ENCODE measurements at places on chromosomes 1 and 21. TPM values are rescaled to one million over a fixed set of nuclear protein-coding genes. Genes with fewer than 3 reads are reported as not detected.

Gene RIPPLY3
- not detected for total RNA-seq

Gene ORC1
- 2.1 TPM for total RNA-seq

Gene PRRX1
- 2.6 TPM for total RNA-seq

Gene AADACL4
- total RNA-seq: not detected

DNA sequence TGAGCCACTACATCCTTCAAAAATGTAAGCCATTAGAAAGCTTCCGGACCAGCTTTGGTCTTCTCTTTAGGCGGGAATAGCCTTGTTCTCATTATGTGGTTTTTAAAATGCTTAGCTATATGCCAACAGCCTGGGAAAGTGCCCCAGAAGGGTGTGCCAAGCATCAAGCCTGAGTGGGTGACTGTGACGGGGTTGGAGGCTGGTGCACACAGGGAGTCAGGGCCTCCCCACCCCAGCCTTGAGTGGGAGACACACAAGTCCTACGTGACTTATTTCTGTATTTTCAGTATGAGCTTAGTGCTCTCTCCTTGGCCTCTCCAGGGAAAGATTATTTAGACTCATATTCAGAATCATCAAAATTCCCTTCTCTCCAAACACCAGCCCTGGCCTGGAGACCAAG is 9.8 kb downstream of the UBASH3A start:
- H3K27me3 ChIP-seq: peaks cover 2% of the 10 kb centered on the region
- DNase-seq: no peak
- no peak overlapping the region for H3K4me3 ChIP-seq
- no peaks in the 10 kb centered on the region for H3K36me3 ChIP-seq

DNA sequence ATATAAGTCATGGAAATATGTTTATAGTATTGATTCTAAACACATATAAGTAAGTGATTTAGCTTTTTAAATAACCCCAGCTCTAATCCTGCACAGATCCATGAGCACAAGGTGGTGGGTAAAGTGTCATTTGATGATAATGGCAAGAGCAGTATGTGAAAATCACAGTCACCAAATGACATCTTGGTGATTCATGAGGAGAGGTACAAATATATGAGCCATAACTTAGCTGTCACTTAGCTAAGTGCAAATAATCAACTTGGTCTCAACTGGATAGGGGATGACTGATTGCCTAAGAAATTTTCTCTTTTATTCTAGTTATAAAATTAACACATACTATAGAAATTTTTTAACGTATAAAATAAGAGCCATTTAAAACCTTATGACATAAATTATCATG is 198.1 kb downstream of the ZZZ3 start:
- H3K27ac ChIP-seq: no peak overlapping the region
- H3K4me1 ChIP-seq: no peaks in the 10 kb centered on the region
- no peak for DNase-seq
- no peak overlapping the region for H3K4me3 ChIP-seq
- no peaks in the 10 kb centered on the region for H3K36me3 ChIP-seq
- H3K27me3 ChIP-seq: no peaks in the 10 kb centered on the region

- H3K4me1 ChIP-seq: peaks cover 3% of the 10 kb centered on the region
- H3K27ac ChIP-seq: no peak overlapping the region
- DNase-seq: no peak
- no peak overlapping the region for H3K4me3 ChIP-seq
- no peaks in the 10 kb centered on the region for H3K27me3 ChIP-seq
Measured at GRCh38 chr1:115233598-115233997, 104.5 kb downstream of the NGF start.

DNA sequence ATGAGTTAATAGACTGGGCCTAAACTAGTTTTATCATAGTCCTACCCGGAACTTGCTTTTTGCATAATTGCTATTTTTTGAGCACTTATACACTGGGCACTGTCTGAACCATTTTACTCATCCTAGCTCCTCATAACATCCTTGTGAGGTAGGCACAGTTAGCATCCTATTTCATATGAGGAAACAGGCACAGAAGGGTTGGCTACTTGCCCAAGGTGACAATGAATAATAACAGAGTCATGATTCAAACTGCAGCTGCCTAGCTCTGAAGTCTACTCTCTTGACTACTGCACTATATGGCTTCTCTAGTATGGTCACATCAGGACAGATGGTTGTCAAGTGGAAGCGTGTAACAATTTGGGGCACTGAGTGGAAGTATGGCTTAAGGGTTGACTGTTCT is 18.2 kb upstream of the RC3H1 start:
- H3K4me3 ChIP-seq: no peak overlapping the region
- no peaks in the 10 kb centered on the region for H3K27me3 ChIP-seq
- no peaks in the 10 kb centered on the region for H3K4me1 ChIP-seq
- H3K27ac ChIP-seq: no peak overlapping the region
- peak; percentile 82 for DNase-seq

DNA sequence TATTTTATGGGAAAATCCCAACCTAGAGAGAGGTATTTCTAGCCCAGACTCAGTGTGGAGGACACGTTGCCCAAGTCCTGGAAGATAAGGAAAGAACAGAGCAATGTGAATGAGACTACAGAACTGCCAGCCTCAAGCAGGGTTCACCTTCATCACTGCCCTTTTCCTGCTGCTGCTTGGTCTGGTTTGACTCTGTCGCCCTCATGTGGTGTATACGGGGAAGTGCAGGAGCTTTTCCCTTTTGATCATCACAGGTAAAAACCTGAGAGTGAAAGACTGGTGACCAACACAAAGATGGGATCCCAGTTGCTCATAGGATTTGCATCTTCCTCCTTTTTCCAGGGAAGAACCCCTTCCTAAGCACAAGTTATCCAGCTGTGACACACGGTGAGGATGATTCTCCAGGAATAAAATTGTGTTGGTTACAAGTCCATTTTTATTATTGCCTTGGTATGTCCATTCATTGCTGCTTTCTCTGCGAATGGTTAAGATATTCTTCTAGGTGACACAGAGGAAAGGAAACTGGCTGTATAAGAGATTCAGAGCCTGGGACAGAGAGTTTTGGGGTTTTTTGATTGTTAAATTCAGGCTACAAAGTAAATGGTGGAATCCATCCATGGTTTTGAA is 89.5 kb upstream of the CD53 start:
- no peaks in the 10 kb centered on the region for H3K27me3 ChIP-seq
- H3K36me3 ChIP-seq: no peaks in the 10 kb centered on the region
- no peak overlapping the region for H3K4me3 ChIP-seq
- H3K27ac ChIP-seq: no peak overlapping the region

DNA sequence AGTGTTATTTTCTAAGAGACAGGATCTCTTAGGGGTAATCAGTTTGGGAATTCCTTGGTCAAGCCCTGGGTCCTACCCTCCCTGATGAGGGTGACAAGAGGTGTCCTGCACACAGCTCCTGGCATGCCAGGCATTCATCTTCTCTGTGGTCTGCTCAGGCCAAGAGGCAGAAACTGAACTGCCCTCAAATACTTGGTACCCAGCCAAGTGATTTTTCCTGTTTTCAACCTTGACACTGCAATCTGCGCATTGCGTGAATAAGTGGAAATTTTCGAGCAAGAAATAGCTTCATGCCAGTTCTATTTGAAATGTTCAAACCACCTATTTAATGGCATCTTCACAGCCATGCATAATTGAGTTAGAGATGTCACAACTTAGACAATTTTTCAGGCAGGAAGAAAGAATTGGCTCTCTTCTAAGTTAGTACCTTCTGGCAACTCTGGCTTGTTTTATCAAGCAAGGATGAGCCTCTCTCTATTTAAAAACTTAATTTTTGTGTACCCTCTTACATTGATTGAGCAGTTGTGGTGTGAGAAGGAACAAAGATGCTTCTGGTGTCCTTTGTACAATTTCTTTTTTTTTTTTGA is 27.0 kb downstream of the DNM3 start:
- H3K4me3 ChIP-seq: no peak overlapping the region
- DNase-seq: peak; percentile 24
- no peak overlapping the region for H3K27ac ChIP-seq
- no peaks in the 10 kb centered on the region for H3K27me3 ChIP-seq
- no peaks in the 10 kb centered on the region for H3K4me1 ChIP-seq
- no peaks in the 10 kb centered on the region for H3K36me3 ChIP-seq

DNA sequence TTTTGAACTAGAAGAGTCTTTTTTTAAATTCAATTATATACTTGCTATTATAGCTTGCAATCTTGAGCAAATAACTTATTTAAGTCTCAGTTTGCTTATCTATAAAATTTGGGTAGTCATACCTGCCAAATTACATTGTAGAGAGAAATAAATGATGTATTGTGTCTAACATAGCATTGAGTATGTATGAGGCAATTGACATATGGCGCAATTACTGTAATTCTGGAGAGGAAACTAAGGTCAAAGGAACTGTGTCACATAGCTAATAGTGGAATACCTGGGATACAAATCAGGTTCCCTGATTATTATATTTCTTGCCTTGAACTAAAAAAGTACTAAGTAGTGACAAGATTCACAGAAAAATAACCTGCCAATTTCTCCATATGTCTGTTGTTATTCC is 302.5 kb downstream of the PDE4B start:
- no peak for DNase-seq
- H3K4me1 ChIP-seq: no peaks in the 10 kb centered on the region
- H3K36me3 ChIP-seq: no peaks in the 10 kb centered on the region
